HCT116 (cell line): ENCODE measurements at places on chromosomes 2 and 18. TPM values are rescaled to one million over a fixed set of nuclear protein-coding genes. Genes with fewer than 3 reads are reported as not detected.

Gene MATN3
- total RNA-seq = not detected

Gene KCNG2
- total RNA-seq = not detected

Gene EVX2
- total RNA-seq = not detected

Gene CLEC4F
- not detected for total RNA-seq

Gene NFE2L2
- 106 TPM for total RNA-seq

Gene RTKN
- 94.0 TPM for total RNA-seq

Gene WDR35
- 9.6 TPM for total RNA-seq

Gene REG3G
- 0.86 TPM for total RNA-seq

Gene TNFRSF11A
- 3.2 TPM for total RNA-seq

Gene SCN7A
- 0.07 TPM for total RNA-seq

Gene CCDC85A
- 0.10 TPM for total RNA-seq

Gene CCDC148
- total RNA-seq = 0.59 TPM

Gene MAP4K3
- 21.4 TPM for total RNA-seq

Gene LIMS4
- total RNA-seq = 1.1 TPM

Gene RAMP1
- total RNA-seq = 23.4 TPM

Gene SLC4A3
- 23.0 TPM for total RNA-seq

Gene APCDD1
- not detected for total RNA-seq

Gene KIAA2012
- not detected for total RNA-seq

Gene CEP192
- 24.3 TPM for total RNA-seq

Gene FAM110C
- 20.3 TPM for total RNA-seq

Gene TMEFF2
- total RNA-seq = not detected

Gene MFSD2B
- total RNA-seq = 0.39 TPM

Gene ELOA2
- not detected for total RNA-seq

Gene BOLL
- not detected for total RNA-seq

Gene TRIM43
- not detected for total RNA-seq

Gene UGT1A8
- total RNA-seq = not detected

Gene ANKRD62
- total RNA-seq = 0.34 TPM

Gene DSG4
- total RNA-seq = 0.07 TPM

Gene SCG2
- 19.8 TPM for total RNA-seq

Gene CPS1
- 37.5 TPM for total RNA-seq

Gene IL36A
- not detected for total RNA-seq

Gene SCYGR4
- not detected for total RNA-seq

Gene ZNF385B
- 9.3 TPM for total RNA-seq

Gene FEV
- total RNA-seq = not detected

Gene LYPD6B
- 6.1 TPM for total RNA-seq

Gene HOXD3
- total RNA-seq = 1.4 TPM

Gene GPAT2
- 54.2 TPM for total RNA-seq

Gene CHRND
- total RNA-seq = not detected

Gene GAREM1
- total RNA-seq = 11.1 TPM

Gene DGUOK
- 100 TPM for total RNA-seq

Gene MYO1B
- total RNA-seq = 51.7 TPM
